ENCODE measurements at places on chromosomes 1 and 21.
A peak's percentile ranks its signal among the peaks of the same experiment; 100 is the strongest.

DNA sequence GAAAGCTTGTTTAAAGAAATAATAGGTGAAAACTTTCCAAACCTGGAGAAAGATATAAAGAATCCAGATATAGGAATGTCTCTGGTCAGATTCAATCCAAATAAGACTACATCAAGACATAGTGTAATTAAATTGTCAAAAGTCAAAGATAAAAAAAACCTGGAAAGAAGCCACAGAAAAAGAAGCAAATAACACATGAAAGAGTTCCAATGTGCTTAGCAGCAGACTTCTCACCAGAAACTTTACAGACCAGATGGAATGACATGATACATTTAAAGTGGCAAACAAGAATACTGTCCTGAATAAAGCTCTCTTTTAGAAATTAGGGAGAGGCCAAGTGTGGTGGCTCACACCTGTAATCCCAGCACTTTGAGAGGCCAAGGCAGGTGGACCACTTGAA, 1039.9 kb downstream of the KCNT2 start:
- no peak for DNase-seq

DNA sequence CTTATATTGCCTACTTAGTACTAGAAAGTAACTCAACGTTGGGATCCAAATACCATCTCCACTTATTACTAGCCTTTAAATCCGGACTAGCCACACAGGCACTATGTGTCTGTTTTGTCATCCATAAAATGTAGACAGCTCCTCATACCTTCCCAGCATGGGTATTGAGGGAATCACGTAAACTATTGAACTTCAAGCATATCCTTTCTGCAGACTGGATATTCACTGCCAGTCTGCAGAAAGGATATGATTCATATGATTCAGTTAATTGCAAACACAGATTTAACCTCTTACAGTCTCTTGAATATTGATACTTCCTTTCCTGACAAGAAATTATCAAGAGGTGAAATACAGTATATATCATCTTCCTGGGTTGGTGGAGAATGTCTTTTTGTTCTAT, 186.0 kb downstream of the LEPR start:
- no peak for DNase-seq

DNA sequence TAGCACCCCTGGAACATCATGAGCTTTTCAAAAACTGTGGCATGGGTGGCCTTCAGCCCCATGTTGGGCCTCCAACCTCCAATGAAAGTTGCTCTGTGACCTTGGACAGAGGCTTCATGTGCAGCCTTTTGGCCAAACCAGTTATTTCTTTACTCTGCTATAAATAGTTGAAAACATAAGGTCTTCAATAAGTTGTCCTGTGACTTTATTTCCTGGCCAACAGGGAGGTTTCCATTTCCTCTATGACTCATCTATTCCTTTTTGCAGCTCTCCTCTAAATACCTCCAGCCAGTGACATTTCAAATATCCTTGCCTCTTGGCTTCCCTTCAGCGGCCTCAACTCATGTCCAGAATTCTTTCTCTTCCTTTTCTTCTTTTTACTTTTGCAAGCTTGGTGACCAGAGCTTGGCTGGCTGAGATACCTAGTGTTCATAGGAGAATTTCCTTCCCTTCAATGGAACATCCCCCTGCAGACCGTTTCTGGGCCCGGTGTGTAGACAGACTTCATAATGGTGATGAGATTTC, 22.7 kb upstream of the TRIM67 start:
- DNase-seq, result no peak

- no peak for DNase-seq
Measured at GRCh38 chr1:203622486-203622885, 4.1 kb upstream of the ATP2B4 start.

DNA sequence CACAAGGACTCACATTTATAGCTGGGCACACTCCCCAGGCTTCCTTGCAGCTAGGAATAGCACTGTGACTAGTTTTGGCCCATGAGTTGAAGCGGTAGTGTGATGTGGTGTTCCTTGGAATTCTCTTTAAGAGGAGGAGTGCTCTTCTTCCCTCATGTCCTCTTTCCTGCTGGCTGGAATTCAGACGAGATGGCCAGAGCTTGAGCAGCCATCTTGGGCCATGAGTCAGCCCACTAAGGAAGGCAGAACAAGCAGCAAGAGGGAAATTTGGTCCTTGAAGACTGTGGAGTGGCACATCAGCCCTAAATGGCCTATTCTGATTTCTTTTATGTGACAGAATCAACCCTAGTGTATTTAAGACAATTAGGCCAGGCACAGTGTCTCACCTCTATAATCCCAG, 20.0 kb downstream of the HTR6 start:
- no peak for DNase-seq

GRCh38 chr1:38135625-38136414, 89.2 kb upstream of the POU3F1 start:
- DNase-seq, result no peak

GRCh38 chr1:65209005-65209885, 61.2 kb downstream of the AK4 start:
- DNase-seq, result peak; percentile 58
